Amniotic stem cell (primary cell): ENCODE measurements at places on chromosomes 12 and 14.

DNA sequence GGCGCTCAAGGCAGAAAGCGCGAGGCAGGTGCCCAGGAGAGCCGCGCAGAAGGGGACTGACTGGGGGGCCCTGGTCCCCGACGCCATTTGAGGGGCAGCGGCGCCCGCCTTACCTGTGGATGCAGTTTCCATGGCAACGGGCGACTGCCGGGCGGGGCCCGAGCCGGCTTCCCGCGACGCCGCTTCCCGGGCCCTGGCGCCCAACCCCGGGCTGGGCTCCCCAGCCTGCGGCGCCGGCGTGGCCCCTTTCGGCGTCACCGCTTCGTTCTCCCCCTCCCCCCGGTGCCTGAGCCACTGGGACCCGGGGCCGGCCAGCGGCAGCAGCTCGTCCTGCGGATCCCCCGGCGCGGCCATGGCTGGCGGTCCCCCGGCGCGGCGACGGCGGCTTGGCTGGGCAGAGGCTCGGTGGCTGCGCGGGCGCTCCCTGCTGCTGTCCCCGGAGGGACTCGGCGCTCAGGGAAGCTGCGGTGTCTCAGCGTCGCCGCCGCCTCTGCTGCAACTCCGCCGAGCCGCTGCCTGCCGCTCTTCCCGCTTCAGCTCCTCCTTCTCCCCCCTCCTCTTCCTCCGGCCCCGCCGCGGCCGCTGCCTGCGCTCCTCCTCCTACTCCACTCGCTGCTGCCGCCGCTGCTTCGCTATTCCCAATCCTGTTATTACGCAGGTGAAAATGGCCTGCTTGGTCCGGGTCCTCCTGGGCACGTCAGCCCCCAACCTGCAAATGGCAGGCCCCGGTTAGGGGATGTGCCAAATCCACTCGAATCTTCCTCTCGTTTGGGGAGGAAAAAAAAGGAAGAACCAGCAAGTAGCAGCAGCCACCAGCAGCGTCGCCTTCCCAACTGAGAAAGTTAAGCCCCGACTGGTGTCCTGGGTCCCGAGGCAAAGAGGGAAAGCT lies at the start of gene RTN1:
Gene RTN1 (minus strand): TSS at position 500 of the 889 bp plus-strand sequence. CDS start 146 bp downstream, at position 354.
- DNase-seq: no peak

GRCh38 chr12:95731519-95731958 lies 59.0 kb downstream of the NTN4 start:
- no peak for DNase-seq

DNA sequence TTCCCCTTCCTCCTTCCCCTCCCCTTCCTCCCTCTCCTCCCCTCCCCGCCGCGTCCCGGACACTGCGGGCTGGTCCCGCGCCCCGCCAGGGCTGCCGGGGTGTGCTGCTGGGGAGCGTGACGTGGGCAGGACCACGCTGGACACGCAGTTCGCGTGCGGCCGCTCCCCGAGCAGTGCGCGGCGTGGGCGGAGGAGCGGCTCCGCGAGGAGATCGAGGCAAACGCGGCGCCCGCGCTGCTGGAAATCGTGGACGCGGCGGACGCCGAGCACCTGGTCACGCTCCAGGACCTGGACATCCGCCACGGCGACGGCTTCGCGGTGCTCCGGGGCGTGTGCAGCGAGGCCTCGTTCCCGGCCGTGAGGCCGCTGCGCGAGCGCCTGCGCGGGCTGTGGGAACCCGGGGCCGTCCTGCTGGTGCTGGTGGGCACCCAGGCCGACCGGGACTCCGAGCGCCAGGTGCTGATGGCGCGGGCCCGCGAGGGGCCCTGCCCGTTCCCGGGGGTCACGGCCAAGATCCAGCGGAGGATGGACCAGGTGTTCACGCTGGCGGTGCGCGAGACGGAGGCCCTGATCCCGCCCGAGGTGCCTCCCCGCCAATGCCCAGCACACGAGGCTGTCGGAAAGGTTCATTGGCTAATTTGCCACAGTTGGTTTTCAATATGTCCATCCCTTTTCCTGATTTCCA lies 84.3 kb downstream of the TNFAIP2 start:
- no peak for DNase-seq

GRCh38 chr12:74426091-74426490 lies 111.5 kb upstream of the ATXN7L3B start:
- no peak for DNase-seq
